ENCODE measurements at places on chromosomes 6 and 20.
A peak's percentile ranks its signal among the peaks of the same experiment; 100 is the strongest.

GRCh38 chr6:40521496-40521895 is 65.7 kb downstream of the LRFN2 start:
- no peak for DNase-seq

GRCh38 chr6:159193923-159194322 is 24.7 kb downstream of the FNDC1 start:
- no peak for DNase-seq

DNA sequence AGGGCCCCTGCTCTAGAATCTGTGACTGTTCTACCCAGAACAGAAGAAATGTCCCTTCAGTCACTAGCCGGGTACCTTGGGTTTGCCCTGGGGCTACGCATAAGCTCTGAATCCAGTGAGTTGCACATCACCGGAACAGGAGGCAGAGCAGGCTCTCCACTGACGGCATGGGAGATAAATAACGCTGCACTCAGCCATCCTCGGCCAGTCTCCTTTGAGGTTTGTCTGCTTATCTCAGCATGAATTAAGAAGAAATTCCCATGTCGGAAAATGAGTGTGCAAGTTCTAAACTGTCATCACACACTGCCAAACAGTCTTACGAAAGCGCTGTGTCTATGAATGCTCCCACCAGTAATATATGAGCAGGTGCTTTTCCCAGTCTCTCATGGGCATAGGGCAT is 90.8 kb downstream of the FAM50B start:
- DNase-seq = no peak

GRCh38 chr6:14638906-14639761 is 521.6 kb downstream of the CD83 start:
- no peak for DNase-seq

DNA sequence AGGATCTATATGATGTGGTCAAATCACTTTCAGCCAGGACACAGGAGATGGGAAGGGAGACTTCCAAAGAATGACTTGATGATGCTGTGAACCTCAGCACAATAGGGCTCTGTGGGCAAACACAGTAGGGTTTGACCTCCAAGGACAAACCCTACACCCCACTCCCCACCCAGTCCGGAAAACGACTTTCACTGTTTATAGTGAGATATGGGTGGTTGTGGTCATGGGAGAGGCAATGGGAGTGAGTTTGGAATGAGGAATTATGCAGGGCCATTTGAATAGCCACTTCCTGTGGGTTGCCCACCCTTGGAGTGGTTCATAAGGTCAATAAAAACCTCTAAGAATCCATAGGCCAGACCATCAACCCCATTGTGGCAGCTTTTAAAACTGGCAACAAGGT is 38.4 kb upstream of the PRND start:
- no peak for DNase-seq

DNA sequence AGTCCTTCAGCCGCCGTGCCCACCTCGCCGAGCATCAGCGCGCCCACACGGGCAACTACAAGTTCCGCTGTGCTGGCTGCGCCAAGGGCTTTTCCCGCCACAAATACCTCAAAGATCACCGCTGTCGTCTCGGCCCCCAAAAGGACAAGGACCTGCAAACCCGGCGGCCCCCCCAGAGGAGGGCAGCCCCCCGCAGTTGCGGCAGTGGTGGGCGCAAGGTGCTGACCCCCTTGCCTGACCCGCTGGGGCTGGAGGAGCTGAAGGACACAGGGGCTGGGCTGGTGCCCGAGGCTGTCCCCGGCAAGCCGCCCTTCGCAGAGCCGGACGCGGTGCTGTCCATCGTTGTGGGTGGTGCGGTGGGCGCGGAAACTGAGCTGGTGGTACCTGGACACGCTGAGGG is 20.1 kb upstream of the CHMP4B start:
- DNase-seq = no peak

DNA sequence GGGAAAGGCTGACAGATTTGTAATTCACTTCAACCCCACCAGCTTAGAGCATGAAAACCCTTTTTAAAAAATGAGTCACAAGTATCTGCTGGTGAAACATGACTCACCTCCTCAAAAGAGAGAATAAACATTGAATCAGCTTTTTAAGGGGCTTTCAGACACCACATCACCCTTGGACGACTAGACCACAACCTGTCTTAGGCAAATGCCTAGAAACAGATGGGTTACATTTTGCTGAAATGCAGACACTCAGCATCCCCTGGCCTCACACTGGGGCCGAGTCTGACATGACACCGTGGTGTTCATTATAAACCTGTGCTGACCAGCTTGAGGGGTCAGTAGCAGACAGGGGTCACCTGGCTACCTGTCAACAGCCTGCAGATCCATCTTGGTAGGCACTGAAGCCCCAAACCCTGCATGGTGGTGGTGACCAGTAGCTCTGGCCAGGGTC is 175.3 kb upstream of the CST7 start:
- DNase-seq = no peak

DNA sequence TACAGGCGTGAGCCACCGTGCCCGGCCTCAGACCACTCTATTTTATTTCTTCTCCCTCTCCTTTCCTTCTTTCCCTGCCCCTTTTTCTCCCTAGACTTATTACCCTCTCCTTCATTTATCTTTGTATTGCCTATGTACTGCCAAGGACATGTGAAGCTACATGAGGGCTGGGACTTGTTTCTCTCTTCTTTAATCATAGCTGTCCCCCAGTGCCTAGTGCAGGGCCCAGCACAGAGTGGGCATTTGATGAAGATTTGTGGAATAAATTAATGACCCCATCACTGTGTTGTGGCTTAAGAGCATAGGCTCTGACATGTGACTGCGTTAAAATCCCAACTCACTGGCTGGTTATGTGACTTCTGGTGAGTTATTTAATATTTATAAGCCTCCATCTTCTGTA is 6.0 kb downstream of the DOK5 start:
- DNase-seq = no peak

- no peak for DNase-seq
These were observed 20.8 kb downstream of the RRBP1 start for GRCh38 chr20:17661121-17661744.

GRCh38 chr6:17497535-17498095 is 102.5 kb upstream of the FAM8A1 start:
- no peak for DNase-seq

GRCh38 chr20:5612581-5613301 is 137.5 kb upstream of the SHLD1 start:
- no peak for DNase-seq

GRCh38 chr6:44057931-44058616 is 69.2 kb downstream of the MRPL14 start:
- no peak for DNase-seq

GRCh38 chr6:45587229-45588060 is 209.7 kb upstream of the SUPT3H start:
- no peak for DNase-seq

DNA sequence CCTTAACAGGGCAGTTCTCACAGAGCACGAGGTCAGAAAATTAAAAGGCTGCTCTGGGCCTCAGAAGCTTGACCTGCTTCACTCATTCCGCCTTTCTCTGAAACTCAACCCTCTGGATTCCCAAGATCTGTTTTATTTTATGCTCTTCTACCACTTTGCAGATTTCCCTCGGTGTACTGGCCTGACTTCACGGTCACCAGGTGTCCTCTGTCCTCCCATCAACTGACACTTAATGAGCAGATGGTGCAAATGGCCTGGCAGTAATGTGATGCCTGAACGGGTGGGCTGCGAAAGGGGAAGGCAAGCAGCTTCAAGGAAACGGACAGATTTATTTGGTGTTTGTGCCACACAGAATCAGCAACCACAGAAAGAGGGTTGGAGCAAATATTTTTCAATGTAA is 169.7 kb upstream of the TFAP2D start:
- DNase-seq = peak; percentile 23

- no peak for DNase-seq
These were observed 94.9 kb upstream of the TOP1 start for GRCh38 chr20:40933758-40934157.

DNA sequence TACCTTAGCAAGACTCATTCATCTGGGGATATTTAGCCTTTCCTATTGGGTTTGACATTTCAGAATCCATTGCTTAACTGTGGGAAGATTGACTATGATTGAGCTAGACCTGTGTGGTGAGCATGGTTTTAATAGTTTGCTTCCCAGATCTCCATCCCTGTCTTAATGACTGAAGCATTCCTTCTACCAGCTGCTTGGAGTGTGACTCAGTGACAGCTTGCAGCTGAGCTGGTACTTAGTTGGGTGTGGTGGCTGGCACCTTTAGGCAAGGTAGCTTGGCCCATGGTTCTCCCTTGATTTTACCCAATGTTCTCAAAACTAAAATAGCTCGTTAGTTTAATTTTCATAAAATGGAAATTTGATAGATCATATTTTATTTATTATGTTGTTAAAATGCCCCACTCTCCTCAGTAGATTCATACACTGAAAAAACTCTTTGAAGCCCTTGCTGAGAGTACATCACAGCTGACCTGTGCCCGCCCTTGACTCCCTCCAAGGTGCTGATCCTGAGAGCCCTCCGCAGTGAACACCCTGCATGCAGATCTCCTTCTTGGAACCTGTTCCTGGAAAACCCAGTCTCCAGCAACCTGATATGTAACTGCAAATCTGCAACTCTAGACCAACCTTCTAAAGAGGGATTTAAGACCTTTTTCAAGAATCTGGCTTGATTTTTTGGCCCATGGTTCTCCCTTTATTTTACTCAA is 19.1 kb downstream of the DOK5 start:
- no peak for DNase-seq

- DNase-seq = no peak
These were observed 56.7 kb downstream of the SNX5 start for GRCh38 chr20:17911927-17912326.

GRCh38 chr6:95581073-95581472 is 3.7 kb downstream of the MANEA start:
- DNase-seq = no peak

GRCh38 chr20:1805816-1806215 is 89.4 kb upstream of the SIRPA start:
- no peak for DNase-seq

DNA sequence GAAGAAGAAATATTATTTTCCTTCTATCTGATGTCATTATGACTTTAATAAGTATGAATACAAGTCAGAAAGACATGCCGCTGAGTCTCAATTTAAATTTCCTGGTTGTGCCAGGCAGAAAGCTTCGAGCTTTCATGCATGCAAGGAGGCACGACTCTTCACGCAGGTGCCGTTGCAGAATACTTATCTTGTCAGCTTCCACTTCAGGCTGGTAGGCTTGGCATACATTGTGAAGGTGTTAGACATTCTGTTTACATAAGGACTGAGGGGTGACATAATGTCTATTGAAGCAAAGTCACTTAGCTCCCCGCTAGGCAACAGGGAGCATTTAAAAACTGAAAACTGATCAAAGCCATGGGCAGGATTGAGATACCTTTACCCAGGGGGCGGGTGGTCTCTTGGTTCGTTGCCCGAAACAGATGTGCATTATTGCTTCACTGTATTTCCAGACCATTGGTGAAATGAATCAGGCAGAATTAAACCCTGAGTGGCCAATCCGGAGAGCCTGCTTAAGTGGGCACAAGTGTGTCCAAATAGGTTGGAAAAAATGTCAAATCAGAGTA is 16.4 kb downstream of the BMP6 start:
- DNase-seq = no peak

DNA sequence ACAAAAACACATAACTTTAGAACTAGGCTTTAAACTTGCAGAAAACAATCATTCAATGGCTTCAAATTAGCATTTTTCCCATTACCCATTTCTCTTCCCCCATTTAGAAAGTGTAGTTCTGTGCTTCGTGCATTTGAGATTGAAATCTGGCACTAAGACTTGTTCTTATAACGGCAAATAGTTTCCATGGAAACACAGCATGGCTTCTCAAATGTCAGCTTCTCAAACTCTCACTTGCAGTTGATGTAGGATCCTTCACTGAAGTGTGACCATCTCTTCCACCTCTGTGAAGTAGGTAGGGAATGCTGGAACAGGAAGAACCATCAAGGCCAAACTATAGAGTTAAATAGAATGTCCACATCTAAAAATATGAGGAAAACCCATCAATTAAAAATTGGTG is 52.2 kb downstream of the MANEA start:
- DNase-seq = peak; percentile 13

DNA sequence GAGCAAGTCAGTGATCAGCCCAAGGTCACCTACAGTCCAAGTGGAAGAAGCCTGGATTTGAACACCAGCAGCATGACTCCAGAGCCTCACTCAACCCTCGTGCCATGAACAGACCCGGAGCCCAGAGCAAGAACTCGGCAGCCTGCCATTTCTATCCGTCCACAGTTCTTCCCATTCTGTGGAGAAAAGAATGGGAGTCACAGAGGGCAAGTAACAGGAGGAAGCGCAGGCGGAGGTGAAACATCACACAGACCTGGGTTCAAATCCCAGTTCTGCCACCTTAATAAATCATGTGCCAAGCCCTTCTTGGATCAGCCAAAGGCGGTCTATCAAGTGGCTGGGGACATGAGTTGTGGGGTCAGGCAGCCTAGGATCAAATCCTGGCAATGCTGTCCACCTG is 4.3 kb downstream of the PREX1 start:
- no peak for DNase-seq

DNA sequence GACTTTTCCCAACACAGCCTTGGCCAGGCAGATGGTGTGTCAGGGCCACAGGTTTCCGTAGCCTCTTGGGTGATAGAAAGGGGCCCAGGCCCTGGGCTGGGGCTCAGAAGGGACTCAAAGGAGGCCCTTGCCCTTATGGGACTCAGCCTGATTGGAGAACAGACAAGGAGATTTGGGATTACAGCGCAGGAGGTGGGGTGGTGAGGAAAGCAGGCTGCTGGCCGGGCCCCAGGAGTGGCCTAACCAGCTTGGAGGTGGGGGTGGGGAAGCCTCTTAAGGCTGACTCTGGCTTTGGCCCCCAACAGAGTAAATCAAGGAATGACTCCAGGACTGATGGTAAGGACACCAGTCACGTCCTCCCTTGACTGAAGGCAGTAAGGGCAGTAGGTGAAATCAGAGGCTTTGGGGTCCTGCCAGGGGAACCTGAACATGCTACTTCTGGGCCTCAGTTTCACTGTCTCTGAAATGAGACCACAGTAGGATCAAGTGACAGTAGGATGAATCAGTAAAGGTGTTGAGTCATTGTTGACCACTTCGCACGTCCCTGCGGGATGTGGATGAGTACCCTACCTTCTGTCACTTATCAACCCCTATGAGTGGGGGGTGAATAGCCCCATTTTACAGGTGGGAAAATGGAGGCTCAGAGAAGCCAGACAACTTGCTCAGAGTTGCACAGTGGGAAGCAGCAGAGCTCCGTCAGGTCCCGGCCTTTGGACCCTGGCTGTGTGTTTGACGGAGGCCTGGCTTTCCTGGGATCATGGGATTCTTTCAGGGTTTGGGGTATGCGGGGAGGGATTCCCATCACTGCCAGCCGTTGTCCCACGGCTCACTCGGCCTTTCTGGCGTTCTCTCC is 4.5 kb downstream of the SNAI1 start:
- no peak for DNase-seq

- no peak for DNase-seq
These were observed 235.6 kb upstream of the CHD6 start for GRCh38 chr20:41853806-41854205.
